ENCODE measurements at places on chromosomes 12 and 14. TPM values are rescaled to one million over a fixed set of nuclear protein-coding genes. Genes with fewer than 3 reads are reported as not detected.

- H3K4me1 ChIP-seq: peaks cover 5% of the 10 kb centered on the region
- H3K27me3 ChIP-seq: peaks cover 7% of the 10 kb centered on the region
- no peaks in the 10 kb centered on the region for H3K36me3 ChIP-seq
These were observed 28.1 kb downstream of the CBX5 start for GRCh38 chr12:54251667-54252284.

GRCh38 chr12:50986966-50987737 lies 34.8 kb downstream of the HIGD1C start:
- no peak for DNase-seq
- H3K4me1 ChIP-seq: peaks cover 7% of the 10 kb centered on the region
- no peaks in the 10 kb centered on the region for H3K27me3 ChIP-seq
- no peak overlapping the region for H3K27ac ChIP-seq
- H3K36me3 ChIP-seq: no peaks in the 10 kb centered on the region

DNA sequence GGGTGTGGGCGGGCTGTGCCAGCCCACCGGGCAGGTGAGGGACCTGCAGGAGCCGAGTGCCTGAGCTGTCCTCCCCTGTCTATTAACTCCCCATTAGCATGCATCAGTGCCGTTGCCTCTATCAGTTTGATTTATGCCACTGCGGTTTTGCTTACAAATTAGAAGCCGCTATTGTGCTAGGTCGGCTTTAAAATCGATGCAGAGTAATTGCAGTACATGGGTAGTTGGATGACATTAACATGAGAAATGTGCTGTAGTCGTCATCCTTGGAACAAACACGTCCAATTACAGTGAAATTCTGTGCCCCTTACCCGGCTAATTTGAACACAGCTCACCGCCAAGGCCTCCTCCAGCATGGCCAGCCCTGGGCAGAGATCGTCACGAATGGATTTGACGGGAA lies 145.8 kb downstream of the TSPAN9 start:
- DNase-seq: no peak
- peaks cover 3% of the 10 kb centered on the region for H3K36me3 ChIP-seq
- no peak overlapping the region for H3K27ac ChIP-seq

DNA sequence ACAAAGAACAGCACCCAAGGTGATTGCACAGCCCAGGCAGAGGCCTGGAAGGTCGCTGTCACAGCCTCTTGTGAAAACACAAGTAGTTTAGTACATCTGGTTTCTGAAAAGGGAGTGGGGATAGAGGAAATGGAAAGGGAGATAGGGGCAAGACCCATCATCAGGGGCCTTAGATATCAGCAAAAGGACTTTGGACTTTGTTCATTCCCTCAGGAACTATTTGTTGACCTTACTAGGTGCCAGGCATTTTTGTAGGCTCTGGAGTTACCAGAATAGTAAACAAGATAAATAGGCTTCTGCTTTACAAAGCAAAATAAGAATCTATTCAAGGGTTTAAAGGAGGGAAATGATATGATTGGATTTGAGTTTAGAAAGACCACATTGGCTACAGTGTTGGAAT lies 199.4 kb upstream of the CDKN3 start:
- peaks cover 5% of the 10 kb centered on the region for H3K36me3 ChIP-seq
- no peak for DNase-seq
- no peaks in the 10 kb centered on the region for H3K27me3 ChIP-seq
- H3K4me1 ChIP-seq: no peaks in the 10 kb centered on the region
- no peak overlapping the region for H3K4me3 ChIP-seq

The MARCHF9 gene
- total RNA-seq: 26.7 TPM

DNA sequence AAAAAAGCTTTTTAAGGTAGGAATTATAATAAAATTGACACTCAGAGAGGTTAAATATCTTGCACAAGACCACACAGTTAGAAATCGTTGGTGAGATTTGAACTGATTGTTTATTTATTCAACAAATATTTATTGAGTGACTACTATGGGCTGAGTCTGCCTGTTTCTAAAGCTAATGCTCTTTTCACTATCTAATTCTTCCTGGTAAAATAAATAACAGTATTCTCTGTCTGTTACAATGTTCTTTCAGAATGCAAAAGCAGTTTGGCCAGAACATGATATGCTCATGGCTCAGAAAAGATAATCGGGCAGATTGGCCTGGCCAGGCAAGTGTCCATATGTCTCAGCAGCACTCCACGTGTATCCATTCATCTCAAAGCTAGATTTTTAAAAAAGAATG lies 82.0 kb downstream of the BTG1 start:
- H3K27ac ChIP-seq: peak overlapping the region; percentile 57
- peak overlapping the region; percentile 30 for H3K4me3 ChIP-seq
- DNase-seq: no peak
- H3K36me3 ChIP-seq: no peaks in the 10 kb centered on the region

DNA sequence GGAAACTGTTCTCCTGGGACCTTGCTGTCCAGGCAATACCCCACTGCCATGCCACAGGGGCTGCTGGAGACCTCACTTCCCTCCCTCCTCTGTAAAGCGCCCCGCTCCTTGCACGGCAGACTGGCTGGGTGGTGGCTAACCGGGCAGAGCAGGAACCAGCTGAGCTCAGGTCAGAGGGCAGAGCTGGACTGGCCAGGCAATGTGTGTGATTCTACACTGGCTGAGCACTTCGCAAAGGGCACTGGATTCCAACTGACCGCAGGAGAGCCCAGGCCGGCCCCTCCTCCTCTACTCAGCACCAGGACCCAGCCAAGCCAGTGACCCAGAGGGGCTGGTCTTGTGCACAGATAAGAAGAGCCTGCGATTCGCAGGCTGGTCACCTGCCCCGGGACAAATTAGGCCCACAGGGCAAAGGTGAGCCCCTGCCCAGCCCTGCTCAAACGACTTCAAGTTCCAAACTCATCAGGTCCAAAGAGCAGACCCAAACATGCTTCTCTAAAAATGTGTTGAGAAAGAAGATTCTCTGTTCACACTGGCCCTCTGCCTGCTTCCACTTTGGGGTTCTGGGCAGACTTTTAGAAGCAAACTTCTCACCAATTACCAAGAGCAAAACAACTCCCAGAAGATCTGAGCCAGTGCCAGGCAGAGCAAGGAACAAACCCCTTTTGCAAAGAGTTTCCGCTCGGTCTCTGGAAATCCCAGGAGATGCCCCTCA lies 54.9 kb upstream of the DIO3 start:
- DNase-seq: peak; percentile 10
- H3K36me3 ChIP-seq: peaks cover 12% of the 10 kb centered on the region
- peaks cover 2% of the 10 kb centered on the region for H3K4me1 ChIP-seq

The HCAR2 gene
- total RNA-seq: not detected

DNA sequence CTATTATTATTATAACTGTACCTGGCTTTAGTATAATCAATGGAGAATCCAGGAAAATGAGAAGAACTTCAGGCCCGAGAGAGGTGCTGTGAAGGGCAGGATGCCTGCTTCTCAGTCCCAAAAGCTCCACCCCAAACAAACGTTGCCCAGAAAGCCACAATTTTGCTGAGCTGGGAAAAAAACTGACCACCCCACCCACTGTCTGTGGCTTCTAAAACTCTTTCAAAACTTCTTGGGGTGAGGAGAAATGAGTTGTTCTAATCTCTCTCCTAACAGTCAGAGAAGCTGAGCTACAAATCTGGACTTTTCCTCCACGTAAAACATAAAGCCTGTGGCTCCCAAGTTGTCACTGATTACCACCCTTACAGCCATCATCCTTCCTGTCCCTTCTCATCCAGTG lies 13.4 kb downstream of the VDR start:
- peaks cover 5% of the 10 kb centered on the region for H3K27me3 ChIP-seq
- peaks cover 2% of the 10 kb centered on the region for H3K4me1 ChIP-seq
- H3K27ac ChIP-seq: no peak overlapping the region
- no peaks in the 10 kb centered on the region for H3K36me3 ChIP-seq
- no peak for DNase-seq

The LTB4R2 gene
- total RNA-seq: 8.9 TPM

The ZFYVE21 gene
- 49.1 TPM for total RNA-seq

GRCh38 chr12:38515912-38516311 lies 199.3 kb downstream of the ALG10B start:
- no peak for DNase-seq
- H3K4me1 ChIP-seq: no peaks in the 10 kb centered on the region
- H3K27ac ChIP-seq: no peak overlapping the region
- H3K36me3 ChIP-seq: no peaks in the 10 kb centered on the region
- H3K4me3 ChIP-seq: no peak overlapping the region
- peaks cover 3% of the 10 kb centered on the region for H3K27me3 ChIP-seq

GRCh38 chr12:67772267-67773169 lies 124.0 kb downstream of the DYRK2 start:
- H3K36me3 ChIP-seq: no peaks in the 10 kb centered on the region
- peak overlapping the region; percentile 47 for H3K4me3 ChIP-seq
- H3K27me3 ChIP-seq: no peaks in the 10 kb centered on the region
- H3K27ac ChIP-seq: no peak overlapping the region
- peak; percentile 44 for DNase-seq

- H3K36me3 ChIP-seq: no peaks in the 10 kb centered on the region
- DNase-seq: no peak
- no peak overlapping the region for H3K27ac ChIP-seq
These were observed 326.8 kb downstream of the SYT1 start for GRCh38 chr12:79191391-79191790.

GRCh38 chr12:110345176-110345661 lies 58.3 kb downstream of the ANAPC7 start:
- H3K36me3 ChIP-seq: peaks cover 19% of the 10 kb centered on the region
- H3K4me1 ChIP-seq: peaks cover 49% of the 10 kb centered on the region
- no peak for DNase-seq
- H3K27me3 ChIP-seq: peaks cover 16% of the 10 kb centered on the region
- peak overlapping the region; percentile 46 for H3K27ac ChIP-seq

DNA sequence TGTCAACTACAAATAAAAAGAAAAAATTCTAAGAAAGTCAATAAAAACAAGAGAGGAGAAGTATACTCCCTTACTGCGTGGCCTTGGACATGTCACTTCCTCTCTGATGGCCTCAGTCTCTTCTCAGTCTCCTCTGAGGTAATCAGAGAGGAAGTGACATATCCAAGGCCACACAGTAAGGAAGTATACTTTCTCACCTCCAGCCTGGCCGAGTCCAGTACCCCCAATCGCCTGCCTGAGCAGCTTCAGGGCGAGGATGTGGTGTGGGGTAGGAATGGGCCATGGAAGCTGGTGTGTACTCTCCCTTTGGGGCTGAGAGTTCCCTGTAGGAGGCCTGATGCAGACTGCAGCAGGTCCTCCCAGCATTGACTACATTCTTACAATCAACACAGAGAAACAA lies 15.8 kb downstream of the VDR start:
- H3K36me3 ChIP-seq: no peaks in the 10 kb centered on the region
- H3K27me3 ChIP-seq: peaks cover 5% of the 10 kb centered on the region
- H3K27ac ChIP-seq: no peak overlapping the region
- no peaks in the 10 kb centered on the region for H3K4me1 ChIP-seq

The KERA gene
- not detected for total RNA-seq

GRCh38 chr12:131103669-131104462 lies 150.2 kb downstream of the ADGRD1 start:
- peaks cover 2% of the 10 kb centered on the region for H3K27me3 ChIP-seq
- no peak overlapping the region for H3K4me3 ChIP-seq
- H3K27ac ChIP-seq: peak overlapping the region; percentile 66
- H3K4me1 ChIP-seq: peaks cover 9% of the 10 kb centered on the region

- H3K36me3 ChIP-seq: no peaks in the 10 kb centered on the region
- H3K27me3 ChIP-seq: peaks cover 1% of the 10 kb centered on the region
- H3K4me1 ChIP-seq: peaks cover 19% of the 10 kb centered on the region
- no peak overlapping the region for H3K4me3 ChIP-seq
- H3K27ac ChIP-seq: no peak overlapping the region
These were observed 188.0 kb downstream of the MON2 start for GRCh38 chr12:62654326-62655241.

- H3K36me3 ChIP-seq: no peaks in the 10 kb centered on the region
- H3K4me1 ChIP-seq: no peaks in the 10 kb centered on the region
- no peak for DNase-seq
- H3K27ac ChIP-seq: no peak overlapping the region
These were observed 16.8 kb upstream of the ITPK1 start for GRCh38 chr14:93132472-93133065.

DNA sequence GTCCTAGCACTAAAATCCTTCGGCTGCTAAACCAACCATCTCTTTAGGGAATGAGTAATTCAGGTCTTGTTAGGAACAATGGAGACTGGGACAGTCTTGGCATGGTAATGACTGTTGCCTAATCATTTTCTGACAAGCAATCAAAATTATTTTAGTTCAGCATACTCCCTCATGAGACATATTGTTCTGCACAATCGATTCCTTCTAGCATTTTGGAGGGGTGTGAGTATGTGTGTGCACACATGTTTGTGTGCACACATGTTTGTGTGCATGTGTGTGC lies 2.1 kb upstream of the KRT1 start:
- peaks cover 7% of the 10 kb centered on the region for H3K27me3 ChIP-seq
- no peaks in the 10 kb centered on the region for H3K4me1 ChIP-seq
- H3K27ac ChIP-seq: no peak overlapping the region
- H3K36me3 ChIP-seq: no peaks in the 10 kb centered on the region
- DNase-seq: no peak

DNA sequence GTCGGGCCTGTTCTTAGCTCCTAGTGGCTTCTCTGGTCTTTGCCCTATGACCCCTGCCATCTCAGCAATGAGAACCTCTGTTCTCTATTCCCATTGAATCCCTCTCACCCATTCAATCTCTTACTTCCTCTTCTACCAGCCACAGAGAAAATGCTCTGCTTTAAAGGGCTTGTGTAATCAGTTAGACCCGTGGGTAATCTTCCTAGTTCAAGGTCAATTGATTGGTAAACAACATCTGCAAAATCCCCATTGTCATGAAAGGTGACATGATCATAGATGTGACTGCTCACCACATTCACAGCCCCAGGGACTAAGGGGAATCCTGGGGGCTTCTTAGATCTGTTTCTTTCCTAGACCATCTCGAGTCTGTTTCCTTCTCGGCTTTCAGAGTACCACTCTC lies 7.2 kb upstream of the CCDC197 start:
- H3K4me1 ChIP-seq: peaks cover 20% of the 10 kb centered on the region
- no peak overlapping the region for H3K4me3 ChIP-seq
- no peak for DNase-seq
- no peaks in the 10 kb centered on the region for H3K36me3 ChIP-seq
- peaks cover 7% of the 10 kb centered on the region for H3K27me3 ChIP-seq

GRCh38 chr12:112929715-112930114 lies 8.6 kb upstream of the OAS3 start:
- no peak overlapping the region for H3K27ac ChIP-seq
- DNase-seq: no peak
- H3K4me3 ChIP-seq: no peak overlapping the region
- no peaks in the 10 kb centered on the region for H3K27me3 ChIP-seq
- H3K4me1 ChIP-seq: no peaks in the 10 kb centered on the region

- no peak for DNase-seq
- peaks cover 6% of the 10 kb centered on the region for H3K36me3 ChIP-seq
- H3K4me1 ChIP-seq: no peaks in the 10 kb centered on the region
- peaks cover 3% of the 10 kb centered on the region for H3K27me3 ChIP-seq
- no peak overlapping the region for H3K4me3 ChIP-seq
These were observed 168.9 kb downstream of the VRK1 start for GRCh38 chr14:96965885-96966595.

The SLC25A47 gene
- total RNA-seq: not detected

DNA sequence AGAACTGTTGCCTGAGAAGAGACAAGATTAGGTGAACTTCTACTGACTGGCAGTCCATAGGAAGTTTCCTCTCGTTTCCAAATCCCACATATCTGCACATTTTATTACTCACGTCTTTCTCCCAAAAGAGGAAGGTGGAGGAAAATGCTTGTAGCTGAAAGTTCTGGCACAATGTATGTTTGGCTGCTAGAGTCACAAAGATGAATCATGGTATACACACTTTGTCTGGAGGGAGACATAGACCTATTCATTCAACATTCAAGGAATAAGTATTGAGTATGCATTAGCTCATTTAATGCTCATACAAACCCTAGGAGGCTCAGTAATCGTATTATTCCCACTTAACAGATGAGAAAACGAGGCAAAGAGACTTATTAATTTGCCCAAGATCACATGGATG lies 291.8 kb downstream of the FOXN3 start:
- H3K27me3 ChIP-seq: peaks cover 2% of the 10 kb centered on the region
- DNase-seq: no peak
- H3K4me1 ChIP-seq: peaks cover 8% of the 10 kb centered on the region
- no peak overlapping the region for H3K4me3 ChIP-seq
